ENCODE measurements at places on chromosomes 13 and 19.
A peak's percentile ranks its signal among the peaks of the same experiment; 100 is the strongest.

GRCh38 chr19:41870401-41870873 is 6.6 kb upstream of the CD79A start:
- no peak for DNase-seq

- no peak for DNase-seq
Measured at GRCh38 chr19:14577885-14578427, 4.9 kb upstream of the CLEC17A start.

DNA sequence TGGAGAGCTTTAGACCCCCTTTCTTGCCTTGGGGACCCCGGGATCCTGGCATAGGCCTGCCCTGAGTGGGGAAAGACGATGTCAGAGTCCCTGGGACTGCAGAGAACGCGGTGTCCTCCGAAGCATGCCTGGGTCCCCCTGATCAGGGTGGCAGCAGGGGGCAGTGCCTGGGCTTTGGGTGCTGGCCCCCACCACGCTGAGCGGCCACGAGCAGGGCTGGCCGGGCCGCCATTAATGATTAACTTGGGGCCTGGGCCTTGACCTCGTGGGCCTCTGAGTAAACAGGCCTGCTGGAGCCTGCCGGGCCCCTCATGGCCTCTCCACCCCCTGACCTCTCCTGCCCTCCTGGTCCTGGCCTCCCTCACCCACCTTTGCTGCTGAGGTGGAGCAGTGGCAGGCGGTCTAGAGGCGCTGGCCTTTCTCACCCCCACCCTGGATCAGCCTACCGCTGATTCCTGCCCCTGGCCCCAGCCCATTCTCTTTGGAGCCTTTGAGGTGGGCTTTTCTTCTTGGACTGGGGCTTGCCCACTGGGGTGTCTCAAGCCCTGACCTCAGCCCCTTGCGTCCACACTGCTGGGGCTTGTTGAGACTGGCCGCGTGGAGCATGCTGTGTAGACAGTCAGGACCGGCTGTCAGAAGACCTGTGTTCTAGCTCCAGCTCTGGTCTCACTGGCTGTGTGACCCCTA is 26.3 kb downstream of the CEBPA start:
- DNase-seq, result no peak

DNA sequence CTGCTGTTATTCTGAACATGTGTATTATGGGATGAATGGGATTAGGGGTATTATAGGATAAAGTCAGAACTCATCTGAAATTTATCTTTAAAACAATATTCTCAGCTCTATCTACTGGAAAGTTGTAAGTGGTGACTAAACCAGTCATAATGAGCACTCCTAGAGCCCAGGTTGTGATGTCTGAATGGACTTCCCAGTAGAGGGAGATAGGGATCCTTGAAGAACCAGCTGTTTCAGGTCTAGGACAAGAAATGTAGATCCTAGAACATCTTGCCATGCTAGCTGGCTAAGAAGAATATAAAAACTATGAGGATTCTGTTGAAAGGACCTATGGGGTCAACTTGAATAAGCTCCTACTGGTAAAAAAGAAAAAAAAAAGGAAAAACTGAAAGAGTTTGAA is 310.8 kb downstream of the SLC7A1 start:
- no peak for DNase-seq

- no peak for DNase-seq
Measured at GRCh38 chr19:12979974-12980373, 10.6 kb downstream of the DAND5 start.

GRCh38 chr13:60454425-60454824 is 57.4 kb downstream of the TDRD3 start:
- DNase-seq, result no peak

DNA sequence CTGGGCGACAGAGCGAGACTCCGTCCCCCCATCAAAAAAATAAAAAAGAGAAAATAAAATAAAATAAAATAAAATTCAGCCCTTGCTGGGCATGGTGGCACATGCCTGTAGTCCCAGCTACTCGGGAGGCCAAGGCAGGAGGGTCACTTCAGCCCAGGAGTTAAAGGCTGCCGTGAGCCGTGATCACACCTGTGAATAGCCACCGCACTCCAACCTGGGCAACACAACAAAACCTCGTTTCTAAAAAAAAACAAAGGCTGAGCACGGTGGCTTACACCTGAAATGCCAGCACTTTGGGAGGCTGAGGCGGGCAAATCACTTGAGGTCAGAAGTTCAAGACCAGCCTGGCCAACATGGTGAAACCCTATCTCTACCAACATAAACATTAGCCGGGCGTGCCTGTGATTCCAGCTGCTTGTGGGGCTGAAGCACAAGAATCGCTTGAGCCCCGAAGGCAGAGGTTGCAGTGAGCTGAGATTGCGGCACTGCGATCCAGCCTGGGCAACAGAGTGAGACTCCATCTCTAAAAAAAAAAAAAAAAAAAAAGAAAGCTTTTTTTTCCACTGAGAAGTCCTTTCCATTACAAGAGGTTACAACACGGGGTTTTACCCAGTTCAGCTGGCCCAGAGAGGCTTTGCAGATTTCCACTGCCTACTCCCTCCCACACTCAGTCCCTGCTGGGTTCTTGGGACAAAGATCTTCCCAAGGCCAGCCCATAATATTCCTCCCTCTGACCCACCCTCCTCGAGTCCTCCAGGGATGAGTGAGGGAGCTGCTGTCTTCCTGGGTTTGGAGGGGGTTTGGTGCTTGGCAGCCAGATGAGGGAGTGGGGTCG is 6.4 kb downstream of the ANGPTL4 start:
- DNase-seq, result no peak

GRCh38 chr19:36665832-36666231 is 805 bp downstream of the ZNF461 start:
- DNase-seq, result no peak

DNA sequence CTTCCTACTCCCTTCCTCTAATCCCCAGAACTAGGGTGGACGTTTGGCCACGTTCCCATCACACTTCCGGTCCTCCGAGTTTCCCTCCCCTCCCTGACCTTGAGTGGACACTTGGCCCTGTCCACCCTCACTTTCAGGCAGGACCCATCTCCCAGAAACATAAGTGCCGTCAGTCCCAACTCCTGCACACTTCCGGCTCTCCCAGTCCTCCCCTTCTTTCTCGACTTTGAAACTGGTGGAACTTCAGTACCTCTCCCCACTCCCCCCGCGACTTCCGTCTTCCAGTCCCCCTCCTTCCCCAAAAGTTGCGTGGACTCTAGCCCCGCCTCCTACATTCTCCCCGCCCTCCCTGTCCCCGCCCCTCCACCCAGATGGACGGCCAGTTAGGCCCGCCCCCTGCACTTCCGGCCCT is 278 bp upstream of the ZNF274 start:
- peak; percentile 89 for DNase-seq

- no peak for DNase-seq
Measured at GRCh38 chr13:63541336-63541735, 2125.7 kb upstream of the PCDH20 start.

DNA sequence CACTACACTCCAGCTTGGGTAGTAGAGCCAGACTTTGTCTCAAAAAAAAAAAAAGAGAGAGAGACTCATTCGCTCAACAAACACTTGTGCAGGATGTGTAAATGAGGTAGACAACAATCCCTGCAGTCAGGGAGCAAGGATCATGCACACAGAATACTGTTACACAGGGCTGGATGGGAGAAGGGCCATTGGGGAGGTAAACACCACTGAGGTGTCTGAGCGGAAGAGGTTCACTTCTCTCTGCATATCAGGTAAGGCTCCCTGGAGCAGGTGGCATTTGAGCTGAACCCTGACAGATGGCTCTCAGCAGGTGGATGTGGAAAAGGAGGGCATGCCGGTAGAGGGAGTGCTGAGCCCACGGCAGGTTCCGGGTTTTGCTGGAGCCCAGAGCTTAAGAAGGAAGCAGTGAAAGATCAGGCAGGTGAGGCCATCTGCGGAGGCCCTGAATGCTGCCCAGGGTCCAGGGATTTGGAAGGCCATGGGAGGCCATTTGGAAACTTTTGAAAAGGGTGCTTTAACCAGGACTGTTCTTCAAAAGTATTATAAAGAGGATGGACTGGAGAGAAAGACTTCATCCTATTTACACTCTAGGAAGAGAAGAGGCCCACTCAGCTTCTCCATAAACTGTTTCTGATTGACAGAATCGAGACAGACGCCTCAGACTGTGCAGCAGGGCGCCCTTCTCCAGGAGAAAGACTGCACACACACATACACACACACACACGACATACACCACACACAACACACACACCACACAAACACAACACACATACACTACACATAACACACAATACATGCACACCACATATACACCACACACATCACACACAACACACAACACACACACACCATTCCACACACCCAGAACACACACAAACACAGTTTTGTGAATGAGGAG is 199.4 kb downstream of the USP12 start:
- no peak for DNase-seq

- no peak for DNase-seq
Measured at GRCh38 chr13:98798849-98799645, 46.6 kb upstream of the SLC15A1 start.

GRCh38 chr13:113848020-113848419 is 15.9 kb downstream of the GAS6 start:
- no peak for DNase-seq

DNA sequence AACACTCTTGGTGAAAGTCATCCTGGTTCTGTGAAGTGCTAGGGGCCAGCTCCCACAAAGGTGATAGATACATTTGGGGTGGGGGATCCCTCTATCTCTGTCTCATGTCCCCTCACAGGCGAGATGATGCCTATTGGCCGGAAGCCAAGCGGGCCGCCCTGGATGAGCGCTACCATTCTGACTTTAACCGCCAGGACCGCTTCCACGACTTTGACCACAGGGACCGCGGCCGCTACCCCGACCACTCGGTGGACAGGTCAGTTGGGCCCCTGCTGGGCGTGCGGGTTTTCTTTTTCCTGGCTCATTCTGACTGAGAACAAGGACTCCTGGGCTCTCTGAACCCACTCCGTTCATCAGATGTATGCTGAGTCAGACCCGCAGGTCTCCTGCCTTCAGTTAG is 16.4 kb downstream of the MICOS13 start:
- DNase-seq, result no peak

DNA sequence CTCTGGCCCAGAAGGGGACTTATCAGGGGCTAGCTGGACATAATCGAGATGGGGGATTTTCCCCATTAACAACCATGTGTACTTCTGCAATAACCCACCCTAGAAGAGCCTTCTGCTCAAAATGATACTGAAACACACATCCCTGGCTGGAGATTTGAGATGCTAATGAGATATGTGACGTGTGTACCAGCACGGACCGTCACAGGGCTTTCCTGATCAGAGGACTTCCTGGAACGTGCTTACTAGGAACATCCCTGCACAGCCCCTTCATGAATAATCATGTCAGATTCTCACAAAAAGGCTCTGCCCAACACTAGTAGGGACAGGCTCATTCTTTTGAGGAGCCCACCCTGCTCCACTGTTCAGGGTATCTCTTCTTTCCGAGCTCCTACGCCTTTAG is 6.5 kb upstream of the ERVV-1 start:
- no peak for DNase-seq

GRCh38 chr19:3046698-3047495 is 15.4 kb downstream of the TLE5 start:
- DNase-seq, result no peak

GRCh38 chr13:111121506-111121905 is 6.4 kb downstream of the ARHGEF7 start:
- no peak for DNase-seq

DNA sequence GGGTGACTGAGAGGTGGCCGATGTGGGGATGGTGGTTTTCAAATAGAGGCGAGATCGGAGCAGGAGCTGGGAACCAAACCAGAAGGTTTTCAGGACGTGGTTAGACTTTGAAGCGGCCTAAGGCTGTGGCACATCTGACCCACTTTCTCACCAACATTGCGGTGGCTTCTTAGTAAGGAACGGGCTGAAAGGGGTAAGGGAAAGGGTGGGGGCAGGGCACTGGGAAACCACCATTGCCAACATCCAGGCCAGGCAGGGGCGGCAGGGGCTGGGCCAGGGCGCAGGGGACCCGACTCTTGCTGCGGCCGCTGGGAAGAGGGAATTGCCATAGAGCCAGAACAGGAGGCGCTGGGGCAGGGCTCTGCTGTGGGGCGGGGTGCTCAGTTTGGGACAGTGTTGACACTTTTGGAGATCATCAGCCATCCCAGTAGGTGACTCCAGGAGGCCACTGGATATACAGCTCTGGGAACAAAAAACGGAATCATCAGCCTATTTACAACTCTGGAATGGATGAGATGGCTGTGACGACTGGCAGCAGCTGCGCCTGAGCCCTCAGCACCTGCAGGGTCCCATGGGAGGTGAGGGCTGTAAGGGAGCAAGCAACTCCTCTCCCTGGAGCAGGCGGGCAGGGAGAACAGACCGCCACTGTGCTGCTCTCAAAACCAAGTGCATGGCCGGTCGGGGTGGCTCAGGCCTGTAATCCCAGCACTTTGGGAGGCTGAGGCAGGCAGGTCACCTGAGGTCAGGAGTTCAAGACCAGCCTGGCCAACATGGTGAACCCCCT is 52.2 kb downstream of the IRS2 start:
- DNase-seq, result no peak

DNA sequence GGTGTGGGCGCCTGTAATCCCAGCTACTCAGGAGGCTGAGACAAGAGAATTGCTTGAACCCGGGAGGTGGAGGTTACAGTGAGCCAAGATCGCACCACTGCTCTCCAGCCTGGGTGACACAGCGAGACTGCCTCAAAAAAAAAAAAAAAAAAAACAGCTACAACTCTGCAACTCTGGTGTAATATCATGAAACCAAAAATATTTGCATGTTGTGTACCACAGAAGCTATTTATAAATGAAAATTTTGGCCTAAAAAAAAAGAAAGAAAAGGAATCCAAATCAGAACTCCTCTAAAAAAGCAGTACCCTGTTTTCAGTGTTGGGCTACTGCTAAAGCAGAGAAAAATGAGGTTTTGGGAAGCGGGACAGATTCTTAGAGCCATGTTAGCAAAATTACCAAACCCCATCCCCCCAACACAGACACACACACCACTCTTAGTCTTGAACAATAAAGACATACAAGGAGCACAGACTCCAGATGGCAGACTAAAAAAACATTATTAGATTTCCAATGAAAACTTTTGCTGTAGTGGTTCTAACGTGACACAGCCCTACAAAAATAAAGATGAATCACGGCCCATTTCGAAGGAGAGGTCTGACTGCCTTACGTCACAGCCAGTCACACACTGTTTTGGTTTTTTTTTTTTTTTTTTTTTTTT is 51.5 kb downstream of the INSR start:
- peak; percentile 31 for DNase-seq

DNA sequence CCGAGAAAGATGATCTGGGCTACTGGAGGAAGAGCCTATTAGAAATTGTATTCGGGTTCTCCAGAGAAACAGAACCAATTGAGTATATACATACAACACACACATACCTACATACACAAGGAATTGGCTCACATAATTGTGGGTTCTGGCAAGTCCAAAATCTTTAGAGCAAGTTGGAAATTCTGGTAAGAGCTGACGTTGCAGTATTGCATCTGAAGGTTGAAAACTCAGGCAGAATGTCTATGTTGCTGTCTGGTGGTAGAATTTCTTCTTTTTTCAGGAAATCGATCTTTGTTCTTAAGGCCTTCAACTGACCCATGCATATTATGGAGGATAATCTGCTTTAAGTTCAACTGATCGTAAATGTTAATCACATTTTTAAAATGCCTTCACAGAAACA is 15.5 kb upstream of the OLFM4 start:
- DNase-seq, result no peak

Data from HTR-8/SVneo (cell line).